NCI-H2107 (cell line): ENCODE measurements at places on chromosomes 3 and 15.

DNA sequence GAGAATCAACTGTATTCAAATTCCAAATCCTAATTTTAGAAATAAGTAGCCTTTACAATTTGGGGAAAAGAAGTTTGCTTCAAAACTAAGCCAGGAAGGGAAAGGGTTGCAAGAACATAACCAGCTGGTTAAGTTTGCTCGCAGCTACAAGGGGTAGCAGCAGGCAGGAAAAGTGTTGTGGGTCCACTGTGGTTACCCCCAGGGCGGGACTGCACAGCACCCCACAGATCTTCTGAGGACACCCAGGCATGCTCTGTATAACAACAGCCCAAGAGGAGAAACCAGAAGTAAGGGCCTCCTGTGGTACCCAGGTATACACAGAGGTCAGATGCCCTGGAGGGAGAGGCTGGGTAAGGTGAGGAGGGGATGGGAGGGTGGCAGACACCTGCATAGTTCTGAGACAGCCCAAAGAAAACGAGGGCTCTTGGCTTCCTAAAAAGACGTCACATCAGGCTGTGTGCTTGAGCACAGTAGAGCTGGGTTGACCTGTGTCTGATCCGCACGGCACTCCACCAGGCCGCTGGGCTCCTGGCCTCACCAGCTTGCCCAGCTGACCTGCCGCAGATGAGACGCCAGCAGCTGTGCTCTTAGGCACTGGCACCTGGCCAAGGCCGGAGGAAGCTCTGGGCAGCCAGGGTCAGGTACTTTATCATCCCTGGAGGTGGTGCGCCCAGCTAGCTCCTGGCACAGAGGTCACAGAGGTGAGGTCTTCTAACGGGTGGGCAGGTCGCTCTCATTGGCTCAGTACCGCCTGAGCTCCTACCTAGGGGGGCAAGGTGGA is 81.8 kb upstream of the SNRPA1 start:
- DNase-seq: no peak

DNA sequence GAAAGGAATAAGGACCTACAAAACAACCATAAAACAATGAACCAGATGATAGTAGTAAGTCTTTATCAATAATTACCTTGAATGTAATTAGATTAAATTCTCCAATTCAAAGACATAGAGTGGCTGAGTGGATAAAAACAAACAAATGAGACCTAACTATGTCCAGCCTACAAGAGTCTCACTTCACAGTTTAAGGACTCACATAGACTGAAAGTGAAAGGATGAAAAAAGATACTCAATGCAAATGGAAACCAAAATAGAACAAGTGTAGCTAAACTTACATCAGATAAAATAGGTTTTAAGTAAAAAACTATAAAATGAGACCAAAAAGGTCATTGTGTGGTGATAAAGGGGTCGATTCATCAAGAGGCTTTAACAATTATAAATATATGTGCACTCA is 21.9 kb upstream of the NR1I2 start:
- no peak for DNase-seq

GRCh38 chr3:16932877-16933276 is 48.1 kb downstream of the PLCL2 start:
- no peak for DNase-seq

DNA sequence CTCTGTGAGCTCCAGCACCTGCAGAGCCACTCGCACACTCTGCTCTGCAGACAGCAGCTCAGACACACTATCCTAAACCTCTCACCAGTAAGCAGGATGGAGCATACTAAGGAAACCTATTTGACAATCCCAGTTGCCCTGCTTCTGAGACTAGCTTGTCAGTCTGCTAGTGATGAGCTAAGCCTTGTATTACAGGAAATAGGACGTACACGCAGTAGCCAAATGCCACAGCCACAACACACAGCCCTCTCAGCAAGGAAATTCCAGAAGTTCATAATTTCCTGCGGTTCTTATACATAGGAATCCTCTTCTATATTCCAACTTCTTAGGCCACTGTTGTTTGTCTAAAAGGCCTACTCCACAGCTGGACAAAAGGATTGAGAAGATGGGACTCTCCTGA is 74.5 kb downstream of the MYLK start:
- no peak for DNase-seq

- DNase-seq: no peak
Measured at GRCh38 chr3:57143886-57144459, 21.2 kb downstream of the IL17RD start.

DNA sequence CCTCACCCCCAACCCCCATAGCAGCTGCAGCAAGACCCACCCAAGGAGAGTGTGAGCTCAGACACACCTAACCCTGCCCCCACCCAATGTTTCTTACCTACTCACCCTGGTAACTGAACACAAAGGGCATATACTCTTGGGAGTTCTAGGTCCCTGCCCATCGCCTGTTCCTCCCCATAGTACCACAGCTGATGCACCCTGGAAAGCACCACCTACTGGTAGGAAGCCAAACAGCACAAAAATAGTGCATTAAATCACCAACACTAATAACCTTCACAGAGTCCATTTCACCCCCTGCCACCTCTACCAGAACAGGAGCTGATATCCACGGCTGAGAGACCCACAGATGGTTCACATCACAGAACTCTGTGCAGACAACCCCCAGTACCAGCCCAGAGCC is 245.2 kb downstream of the EFHB start:
- no peak for DNase-seq

DNA sequence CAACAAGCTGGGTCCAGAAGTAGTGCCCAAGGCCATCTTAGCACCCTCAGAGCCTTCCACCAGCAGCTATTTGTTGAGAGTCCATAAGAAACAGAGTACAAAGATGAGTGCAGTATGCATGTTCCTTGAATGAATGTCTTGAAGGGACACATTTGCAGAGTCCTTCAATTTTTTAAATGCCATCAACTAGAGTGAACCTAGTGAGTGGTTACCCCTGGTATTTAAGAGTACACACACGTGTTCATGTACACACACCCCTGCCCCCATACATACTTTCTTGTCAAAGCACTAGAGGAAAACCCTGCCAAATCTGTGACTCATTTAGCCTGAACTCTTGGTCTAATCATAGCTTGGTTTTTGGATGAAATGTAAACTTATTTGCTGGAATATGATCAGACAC is 84.5 kb upstream of the GALNT15 start:
- DNase-seq: no peak

DNA sequence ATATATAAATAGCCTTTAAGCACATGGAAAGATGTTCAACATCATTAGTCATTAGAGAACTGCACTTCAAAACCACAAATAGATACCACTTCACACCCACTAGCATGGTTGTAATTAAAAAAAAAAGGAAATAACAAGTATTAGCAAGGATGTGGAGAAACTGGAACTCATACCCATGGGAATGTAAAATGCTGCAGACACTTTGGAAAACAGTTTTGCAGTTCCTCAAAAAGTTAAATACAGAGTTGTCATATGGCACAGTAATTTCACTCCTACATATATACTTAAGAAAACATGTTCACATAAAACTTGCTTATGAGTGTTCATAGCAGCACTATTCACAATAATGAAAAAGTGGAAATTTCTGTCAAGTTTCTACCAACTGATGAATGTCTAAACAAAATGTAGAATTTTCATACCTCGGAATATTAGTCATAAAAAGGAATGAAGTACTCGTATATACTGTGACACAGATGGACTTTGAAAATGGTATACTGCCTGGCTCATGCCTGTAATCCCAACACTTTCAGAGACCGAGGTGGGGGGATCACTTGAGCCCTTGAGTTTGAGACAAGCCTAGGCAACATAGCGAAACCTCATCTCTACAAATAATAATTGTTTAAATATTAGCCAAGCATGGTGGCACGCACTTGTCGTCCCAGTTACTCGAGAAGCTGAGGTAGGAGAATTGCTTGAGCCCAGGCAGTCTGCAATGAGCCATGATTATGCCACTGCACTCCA is 28.1 kb downstream of the BCL2A1 start:
- DNase-seq: no peak

DNA sequence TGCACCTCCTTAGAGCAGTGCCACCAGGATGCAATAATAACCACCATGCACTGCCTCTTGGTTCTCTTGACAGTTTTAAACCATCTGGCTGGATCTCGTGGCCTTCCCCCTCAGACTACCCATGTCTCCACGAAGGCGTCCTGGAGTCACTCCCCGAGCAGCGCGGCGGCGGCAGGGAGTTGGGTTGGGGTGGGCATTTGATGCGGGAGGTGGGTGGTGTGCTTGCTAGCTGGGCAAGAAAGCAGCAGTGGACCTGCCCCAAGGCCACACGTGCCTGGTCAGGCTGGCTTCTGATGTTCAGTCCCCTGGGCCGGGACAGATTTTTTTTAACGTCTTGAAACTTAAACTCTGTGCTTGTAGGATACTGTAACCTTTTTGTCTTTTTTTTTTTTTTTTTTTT is 3.9 kb upstream of the TTLL3 start:
- DNase-seq: no peak

DNA sequence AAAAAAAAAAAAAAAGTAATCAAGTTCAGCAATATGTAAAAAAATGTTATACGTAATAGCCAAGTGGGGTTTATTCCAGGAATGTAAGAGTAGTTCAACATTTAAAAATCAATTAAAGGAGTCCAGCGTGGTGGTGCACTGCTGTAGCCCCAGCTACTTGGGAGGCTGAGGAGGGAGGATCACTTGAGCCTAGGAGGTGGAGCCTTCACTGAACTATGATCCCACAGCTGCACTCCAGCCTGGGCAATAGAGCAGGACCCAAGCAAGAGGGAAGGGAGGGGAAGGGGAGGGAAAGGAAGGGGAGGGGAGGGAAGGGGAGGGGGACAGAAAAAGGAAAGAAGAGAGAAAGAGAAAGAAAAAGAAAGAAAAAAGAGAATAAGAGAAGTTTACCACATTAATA is 10.7 kb upstream of the TOPBP1 start:
- no peak for DNase-seq

- DNase-seq: no peak
Measured at GRCh38 chr3:8452112-8452511, 49.5 kb upstream of the LMCD1 start.

DNA sequence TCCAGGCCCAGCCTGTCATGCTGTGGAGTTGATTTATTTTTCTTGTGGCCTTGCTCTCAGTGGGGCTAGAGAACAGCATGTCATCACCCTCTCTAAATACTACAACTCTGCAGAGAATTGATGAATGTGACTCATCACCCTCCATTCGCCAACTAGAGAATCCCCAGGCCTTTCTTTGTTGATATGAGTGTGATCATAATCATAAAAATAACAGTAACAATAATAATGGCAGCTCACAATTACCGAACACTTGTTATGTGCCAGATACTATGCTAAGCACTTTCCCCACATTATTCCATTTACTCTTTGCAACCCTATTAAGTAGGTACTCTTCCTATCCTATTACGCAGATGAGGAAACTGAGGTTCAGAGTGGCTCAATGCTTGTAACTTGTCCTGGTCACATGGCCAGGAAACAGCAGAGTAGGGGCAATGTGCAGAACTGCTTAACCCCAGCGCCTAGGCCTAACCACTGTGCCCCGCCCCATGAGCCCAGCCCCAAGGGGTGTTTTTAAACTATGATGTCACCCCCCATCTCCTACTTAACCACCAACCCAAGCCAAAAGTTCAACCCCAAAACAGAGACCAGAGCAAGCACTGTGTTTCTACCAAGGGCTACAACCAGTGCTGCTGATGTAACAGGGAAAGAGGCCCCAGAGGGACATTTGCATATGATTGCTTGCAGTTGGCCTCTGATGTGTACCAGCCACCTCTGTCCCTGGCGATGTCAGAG is 104.5 kb downstream of the ADCY5 start:
- no peak for DNase-seq

GRCh38 chr3:108662142-108662738 is 72.7 kb downstream of the DZIP3 start:
- peak; percentile 57 for DNase-seq

DNA sequence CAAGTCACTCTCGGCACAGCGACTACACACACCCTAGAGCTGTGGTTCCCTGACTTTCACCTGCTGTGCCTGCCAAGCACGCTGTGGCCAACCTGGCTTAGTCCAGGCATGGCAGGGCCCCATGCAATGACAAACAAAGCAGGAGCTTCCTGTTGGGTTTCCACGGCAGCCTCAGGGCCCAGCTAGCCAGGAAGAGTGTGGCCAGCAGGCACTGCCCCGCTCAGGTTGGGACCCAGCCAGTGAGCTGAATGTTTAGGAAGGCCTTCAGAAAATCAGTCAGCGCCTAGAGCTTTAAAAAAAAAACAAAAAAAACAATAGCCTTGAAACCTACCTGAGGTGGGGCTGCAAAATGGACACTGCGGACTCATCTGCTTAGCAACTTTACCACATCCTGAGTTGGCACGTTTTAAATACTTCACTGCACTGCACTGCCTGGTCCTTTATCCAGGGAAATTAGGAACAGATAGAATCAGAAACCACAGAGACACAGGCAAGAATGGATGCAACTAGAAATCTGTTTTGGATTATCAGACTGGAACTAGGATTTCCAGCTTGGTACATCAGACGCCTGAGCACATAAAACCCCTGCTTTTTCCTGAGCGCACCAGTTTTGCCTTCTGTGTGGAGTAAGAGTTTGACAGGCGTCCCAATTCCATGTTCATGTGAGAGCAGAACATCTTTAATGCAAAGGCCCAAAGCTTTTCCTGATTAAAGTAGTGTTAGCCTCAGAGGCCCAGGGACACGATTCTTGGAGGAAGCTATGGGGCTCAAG is 36.2 kb upstream of the LDHAL6B start:
- no peak for DNase-seq

DNA sequence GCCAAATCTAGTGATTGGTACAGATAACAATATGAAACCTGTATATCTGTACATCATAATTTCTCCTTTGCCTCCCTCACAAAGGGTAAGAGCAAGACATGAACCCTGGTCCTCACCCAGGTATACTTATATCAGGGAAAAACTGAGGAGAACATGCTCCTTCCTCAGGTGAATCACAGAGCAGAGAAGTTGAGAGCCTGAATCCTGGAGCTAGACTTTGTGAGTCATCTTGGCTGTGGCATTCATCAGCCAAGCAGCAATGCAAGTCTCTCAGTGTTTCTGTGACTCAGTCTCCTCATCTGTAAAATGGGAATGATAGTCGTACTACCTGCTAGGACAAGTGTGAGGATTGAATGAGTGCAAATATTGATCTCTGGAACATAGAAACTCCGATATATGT is 165.7 kb upstream of the ADAMTS9 start:
- no peak for DNase-seq

DNA sequence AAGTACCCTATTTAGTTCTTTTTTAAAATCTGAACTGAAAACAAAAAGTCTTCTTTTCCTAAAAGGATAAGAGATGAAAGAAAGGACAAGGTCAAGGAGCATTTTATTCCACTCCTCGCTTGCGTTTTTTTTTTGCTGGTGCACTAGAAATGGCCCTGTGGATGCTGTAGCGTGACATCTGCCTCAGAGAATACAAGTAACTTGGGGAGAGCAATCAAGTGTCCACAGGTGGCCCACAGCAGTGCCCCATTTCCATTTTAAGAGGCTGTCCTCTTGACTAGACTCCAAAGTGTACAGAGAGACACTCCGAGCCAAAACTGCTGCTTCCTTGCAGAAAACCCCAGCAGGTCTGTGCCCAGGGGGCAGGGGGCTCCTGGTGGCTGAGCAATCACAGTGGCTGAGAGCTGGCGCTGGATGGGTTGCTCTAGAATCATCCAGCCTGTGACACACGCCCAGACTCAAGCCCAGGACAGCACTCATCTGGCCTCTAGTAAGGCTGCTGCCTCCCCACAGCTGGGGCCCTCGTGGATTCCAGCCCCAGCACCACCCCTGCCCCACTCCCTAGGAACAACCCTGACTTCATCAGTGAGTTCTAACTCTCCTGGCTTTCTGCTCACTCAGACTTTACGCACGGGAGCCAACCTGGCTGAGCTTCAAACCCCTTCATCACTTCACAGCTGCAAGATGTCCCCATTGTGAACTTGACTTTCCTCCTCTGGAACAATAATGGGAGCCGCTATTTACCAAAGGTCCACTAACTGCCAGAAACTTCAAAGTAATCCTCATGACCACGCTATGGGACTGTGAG is 71.1 kb upstream of the SPATA12 start:
- no peak for DNase-seq
